ENCODE measurements at places on chromosomes 5 and 9.

DNA sequence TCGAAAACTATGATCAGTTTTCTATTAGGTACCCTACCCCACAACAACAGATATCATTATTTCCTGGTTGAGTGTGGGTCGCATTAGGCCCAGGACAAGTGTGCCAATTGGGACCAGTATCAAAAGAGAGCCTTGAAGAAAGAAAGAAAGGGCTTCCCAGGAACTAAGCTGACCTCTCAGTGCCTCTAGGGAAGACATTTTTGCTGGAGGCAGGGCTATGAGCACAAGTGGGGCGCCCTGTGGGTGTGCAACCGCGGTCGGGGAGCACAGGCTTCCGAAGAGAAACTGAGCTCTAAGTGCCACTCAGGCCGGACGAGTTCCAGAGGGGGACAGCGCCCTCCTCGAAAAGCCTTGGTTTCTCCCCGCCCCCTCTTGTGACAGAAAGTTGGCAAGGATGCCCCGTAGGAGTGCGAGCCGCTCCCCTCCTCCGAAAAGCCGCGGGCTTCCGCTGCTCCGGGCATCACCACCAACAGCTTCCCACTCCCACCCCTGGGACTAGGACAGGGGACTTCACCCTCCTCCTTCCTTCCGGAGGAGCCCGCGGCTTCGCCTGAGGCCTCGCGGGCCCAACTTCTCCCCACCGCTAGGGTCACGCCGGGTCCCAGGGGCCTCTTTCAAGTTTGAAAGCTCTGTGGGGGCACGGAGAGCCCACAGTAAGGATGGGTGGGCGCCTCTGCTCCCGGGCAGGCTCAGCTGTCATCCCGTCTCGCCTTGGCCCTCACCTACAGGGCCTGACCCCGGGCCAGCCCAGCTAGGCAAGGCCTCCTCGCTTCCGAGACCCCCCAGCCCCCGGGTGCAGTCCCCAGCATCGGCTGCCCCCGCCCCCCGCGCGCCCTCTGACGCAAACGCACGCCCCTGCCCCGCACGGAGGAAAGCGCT, 2.0 kb downstream of the NR2F1-AS1 start:
- no peak for DNase-seq

- no peak for DNase-seq
These were observed 214.9 kb downstream of the ADAMTSL1 start for GRCh38 chr9:18688581-18689565.

DNA sequence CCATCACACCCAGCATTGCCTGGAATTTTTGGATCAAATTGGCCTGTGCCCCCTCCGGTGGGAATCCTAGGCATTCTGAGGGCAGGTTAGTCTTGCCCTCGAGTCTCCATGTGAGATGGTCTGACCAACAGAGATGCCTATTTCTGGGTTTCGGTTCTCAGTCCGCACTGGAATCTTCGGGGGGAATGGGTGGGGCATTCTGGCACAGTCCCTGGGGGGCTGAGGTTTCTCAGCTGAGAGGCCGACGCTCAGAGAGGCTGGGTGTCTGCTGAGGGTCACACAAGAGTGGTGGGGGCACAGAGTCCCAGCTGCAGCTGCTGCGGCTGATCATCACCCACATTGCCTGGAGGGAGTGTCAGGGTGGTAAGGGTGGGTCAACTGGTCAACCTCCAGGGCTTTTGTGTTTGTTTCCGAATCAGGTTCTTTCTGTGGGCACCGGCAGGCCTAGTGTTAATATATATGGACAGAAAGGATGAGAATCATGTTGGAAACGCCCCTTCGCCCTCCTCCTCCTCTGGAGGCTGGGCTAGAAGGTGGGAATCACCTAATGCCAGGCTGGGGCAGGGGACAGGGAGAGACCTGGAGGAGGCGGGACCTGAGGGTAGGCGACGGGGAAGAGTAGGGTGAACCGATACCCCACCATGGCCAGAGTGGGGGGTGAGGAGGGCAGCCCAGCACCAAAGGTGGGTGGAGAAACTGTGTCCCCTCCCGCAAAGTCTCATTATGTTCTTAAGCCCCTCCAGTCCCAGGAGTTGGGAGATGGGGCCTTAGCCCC, 149.5 kb upstream of the PHYKPL start:
- DNase-seq, result no peak

DNA sequence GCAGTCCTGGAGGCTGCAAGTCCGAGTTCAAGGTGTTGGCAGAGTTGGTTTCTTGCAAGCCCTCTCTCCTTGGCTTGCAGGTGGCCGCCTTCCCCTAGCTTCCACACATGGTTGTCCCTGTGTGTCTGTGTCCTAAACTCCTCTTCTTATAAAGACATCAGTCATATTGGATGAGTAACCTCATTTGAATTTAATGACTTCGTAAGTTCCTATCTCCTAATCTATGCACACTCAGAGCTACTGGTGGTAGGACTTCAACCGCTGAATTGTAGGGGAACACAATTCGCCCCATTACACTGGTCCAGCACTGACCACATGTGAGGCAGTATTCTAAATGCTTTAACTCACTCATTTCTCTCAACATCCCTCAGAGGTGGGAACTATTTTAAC, 25.9 kb upstream of the ADAMTS2 start:
- no peak for DNase-seq

DNA sequence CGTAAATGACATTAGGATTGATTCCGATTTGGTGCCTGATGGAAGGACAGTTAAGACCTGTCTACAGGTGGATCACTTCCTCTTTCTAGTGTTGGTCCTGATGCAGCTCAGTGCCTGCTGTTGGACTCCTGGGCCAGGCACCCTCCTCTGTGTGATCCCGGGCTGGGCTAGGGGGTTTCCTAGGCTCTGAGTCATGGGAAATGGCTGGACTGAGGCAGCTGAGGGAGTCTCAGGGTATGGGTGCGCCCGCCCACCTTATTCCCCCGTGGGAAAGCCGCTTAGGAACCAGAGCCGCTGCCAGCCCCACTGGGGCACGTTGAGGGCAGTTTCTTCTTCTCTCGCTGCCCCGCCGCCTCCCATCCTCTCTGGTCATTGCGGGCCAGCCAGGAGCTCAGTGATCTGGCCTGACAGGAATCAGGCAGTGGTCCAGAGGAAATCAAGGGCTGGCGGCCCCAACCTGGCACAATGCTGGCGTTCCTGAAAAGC, 12.9 kb downstream of the TCF7 start:
- DNase-seq, result no peak

GRCh38 chr5:175922192-175922885, 45.8 kb downstream of the THOC3 start:
- DNase-seq, result peak; percentile 92

GRCh38 chr5:74016373-74016772, 390.4 kb downstream of the ARHGEF28 start:
- no peak for DNase-seq

DNA sequence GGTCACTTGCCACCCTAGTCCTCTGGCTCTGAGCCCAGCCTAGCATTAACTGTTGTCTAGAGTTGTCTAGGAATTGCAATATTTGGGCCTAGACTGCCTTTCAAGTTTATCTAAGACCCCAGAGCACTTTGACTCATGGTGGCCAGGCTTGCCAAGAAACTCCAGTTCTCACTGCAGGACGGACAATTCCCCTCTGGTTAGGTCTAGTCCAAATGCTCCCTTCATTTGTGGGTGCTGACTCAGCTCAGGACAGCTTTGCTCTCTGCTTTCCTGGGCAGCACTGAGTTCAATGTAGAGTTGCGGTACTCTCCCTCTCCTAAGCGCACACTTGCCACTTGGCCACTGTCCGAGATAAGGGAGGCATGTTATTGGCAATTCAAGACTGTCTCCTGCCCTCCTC, 619.4 kb downstream of the TLE1 start:
- no peak for DNase-seq

- no peak for DNase-seq
These were observed 23.3 kb downstream of the CAVIN4 start for GRCh38 chr9:100601216-100601615.

DNA sequence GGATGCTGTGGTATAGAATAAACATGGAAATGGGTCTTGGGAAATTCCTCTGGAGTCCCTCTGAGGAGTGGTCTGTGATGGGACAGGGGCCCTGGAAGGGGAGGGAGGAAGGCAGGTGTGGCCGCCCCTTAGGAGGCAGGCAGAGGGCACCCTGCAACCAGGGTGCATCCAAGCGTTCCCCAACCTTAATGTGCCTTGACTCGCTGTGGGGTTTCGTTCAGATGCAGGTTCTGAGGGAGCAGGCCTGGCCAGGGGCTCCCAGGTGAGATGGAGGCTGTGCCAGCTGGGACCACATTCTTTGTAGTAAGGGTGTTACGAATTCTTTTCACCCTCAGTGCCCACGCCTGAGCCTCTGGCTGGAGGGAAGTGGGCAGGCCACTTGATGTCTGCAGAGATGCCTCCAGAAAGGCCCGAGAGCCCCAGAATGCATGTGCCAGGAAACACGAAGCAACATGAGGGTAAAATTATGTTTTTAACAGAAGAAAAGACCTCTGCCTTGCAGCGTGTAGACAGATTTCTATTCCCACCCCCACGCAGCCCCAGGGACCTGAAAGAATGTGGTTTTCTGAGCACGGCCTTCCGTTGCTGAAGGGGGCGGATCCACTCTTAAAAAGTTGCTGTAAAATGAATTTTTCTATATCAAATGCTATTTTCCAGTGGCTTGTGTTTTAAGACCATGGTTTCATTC, 150.4 kb upstream of the IER5L start:
- DNase-seq, result no peak

DNA sequence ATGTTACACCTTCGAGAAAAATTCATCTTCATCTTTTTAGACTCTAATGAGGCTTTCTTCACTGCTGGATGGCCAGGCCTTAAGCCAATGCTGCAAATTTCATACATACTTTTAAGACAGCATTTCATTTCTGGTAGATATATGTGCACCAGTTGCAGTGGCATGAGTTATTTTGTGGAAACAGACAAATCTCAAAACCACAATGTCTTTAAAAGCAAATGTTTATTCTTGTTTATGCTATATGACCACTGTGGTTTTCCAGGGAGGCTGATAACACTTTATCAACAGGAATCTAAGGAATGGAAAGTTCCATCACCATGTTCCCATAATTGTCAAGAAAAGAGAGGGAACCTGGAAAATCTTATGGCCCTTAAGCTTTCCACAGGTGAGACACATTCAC, 27.7 kb downstream of the CDH9 start:
- DNase-seq, result no peak

DNA sequence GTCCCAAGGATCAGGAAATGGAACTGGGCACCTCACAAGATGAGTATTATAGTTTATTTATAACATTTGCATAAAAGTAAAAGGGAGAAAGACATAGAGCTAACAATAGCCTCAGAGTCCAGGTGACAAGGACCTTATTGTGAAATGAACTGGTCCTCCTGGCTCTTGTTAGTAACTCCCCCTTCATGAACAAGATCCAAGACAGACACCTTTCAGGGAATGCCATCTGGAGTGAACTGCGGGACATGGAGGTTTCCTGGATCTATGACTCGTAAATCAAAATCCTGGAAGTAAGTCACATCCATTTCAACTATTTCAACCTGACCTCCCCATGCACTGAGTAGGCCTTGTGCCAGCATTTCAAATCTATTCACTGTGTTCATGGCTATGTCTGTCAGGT, 129.5 kb upstream of the GAS1 start:
- no peak for DNase-seq

DNA sequence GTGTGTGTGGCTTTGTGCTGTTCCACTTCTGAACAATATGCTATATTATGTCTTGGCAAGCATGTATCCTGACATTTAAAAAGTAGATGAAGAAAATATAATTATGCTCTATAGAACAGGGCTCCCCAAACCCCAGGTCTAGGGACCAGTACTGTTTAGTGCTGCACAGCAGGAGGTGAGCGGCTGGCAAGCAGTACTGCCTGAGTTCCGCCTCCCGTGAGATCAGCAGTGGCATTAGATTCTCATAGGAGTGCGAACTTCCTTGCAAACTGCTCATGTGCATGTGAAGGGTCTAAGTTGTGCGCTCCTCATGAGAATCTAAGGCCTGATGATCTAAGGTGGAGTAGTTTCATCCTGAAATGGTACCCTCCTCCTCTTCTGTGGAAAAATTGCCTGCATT, 979.1 kb upstream of the CTNND2 start:
- no peak for DNase-seq

DNA sequence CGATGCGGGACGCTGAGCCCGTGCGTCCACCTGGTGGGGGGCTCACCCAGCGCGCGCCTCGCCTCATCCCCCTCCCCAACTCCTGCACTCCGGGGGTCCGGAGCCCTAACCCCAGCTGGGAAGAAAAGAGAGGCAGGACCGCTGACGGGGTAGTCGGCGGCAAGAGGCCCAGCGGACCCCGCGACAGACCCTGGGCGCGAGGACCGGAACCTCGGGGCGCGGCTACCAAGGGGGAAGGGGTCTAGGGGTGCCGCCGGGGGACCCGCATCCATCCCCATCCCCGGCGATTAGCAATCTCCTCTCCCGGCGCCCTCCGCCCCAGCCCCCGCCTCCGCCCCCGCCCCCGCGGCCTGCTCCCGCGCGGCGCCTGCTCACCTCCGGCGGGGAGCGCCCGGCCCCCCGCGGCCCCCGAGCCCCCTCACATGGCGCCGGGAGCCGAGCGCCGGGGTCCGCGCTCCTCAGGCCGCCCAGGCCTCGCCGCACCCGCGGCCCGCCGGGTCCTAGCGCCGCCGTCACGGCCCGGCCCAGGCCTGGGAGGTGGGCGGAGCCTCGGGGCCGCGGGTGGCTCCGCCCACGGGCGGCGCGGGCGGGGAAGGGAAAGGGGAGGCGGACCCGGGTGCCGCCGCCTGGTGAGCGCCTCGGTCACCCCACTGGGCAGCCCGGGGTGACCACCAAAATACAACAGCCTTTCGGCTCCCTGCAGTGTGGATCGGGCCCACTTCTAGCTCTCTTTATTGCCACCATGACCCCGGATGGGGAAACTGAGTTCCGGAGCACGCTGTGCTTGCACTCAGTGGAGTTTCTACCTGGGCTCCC, at the start of gene ST6GALNAC6:
TSS of gene ST6GALNAC6 (minus strand) at position 476 of the 816 bp plus-strand sequence. CDS start 1,622 bp downstream, outside the sequence.
- no peak for DNase-seq

GRCh38 chr5:180120237-180121101, 48.9 kb upstream of the RNF130 start:
- no peak for DNase-seq

GRCh38 chr5:83172011-83172410, 94.7 kb downstream of the XRCC4 start:
- no peak for DNase-seq

GRCh38 chr5:120255214-120255613, 208.9 kb upstream of the PRR16 start:
- no peak for DNase-seq

GRCh38 chr9:30815585-30815984, 1568.9 kb upstream of the ACO1 start:
- no peak for DNase-seq

DNA sequence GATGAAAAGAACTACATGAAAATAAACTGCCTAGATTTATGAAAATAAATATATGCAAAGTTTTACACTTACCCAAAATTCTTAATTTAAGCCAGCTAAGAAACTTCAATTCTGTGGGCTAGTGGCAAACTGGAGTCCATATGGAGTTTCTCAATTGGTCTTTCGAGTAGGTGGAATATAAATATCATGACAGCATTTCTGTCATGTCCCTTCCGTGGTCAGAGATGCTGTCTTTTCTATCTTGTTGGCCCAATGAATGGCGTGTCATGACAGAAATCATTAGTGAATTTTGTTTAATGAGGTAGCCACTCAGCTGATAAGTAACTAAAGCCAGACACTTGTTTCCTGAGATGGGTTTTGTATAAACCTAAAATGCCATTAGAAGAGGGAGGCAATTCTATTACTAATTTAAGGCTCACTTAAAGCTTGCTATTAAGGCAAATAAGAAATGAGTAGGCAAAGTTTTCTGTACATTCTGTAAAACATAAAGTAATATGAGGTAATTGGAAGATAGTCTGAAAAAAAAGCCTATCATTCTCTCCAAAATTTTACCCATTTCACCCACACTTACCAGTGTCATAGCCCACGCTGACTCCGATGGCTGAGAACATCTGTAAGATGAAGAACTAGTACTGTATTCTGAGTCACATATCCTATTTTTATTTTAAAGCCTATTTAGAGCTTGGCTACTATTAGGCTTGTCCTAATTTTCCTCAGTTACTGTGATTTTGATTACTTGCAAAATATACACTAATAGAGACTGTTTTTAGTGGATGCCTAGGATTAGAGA, 419.3 kb upstream of the MEF2C start:
- DNase-seq, result no peak
